ENCODE measurements at places on chromosomes 5 and 9. TPM values are rescaled to one million over a fixed set of nuclear protein-coding genes. Genes with fewer than 3 reads are reported as not detected.
A peak's percentile ranks its signal among the peaks of the same experiment; 100 is the strongest.

The OSMR gene
- total RNA-seq = 12.5 TPM

The DNM1 gene
- total RNA-seq = 19.5 TPM

GRCh38 chr5:99033014-99033900 lies 104.5 kb upstream of the CHD1 start:
- no peak for DNase-seq
- no peak overlapping the region for H3K4me3 ChIP-seq
- H3K4me1 ChIP-seq = peaks cover 27% of the 10 kb centered on the region
- no peaks in the 10 kb centered on the region for H3K36me3 ChIP-seq
- H3K27me3 ChIP-seq = no peaks in the 10 kb centered on the region
- peak overlapping the region; percentile 63 for H3K27ac ChIP-seq

- H3K27me3 ChIP-seq = no peaks in the 10 kb centered on the region
- no peaks in the 10 kb centered on the region for H3K4me1 ChIP-seq
- DNase-seq = no peak
- no peaks in the 10 kb centered on the region for H3K36me3 ChIP-seq
- H3K4me3 ChIP-seq = no peak overlapping the region
These were observed 122.1 kb upstream of the DAPK1 start for GRCh38 chr9:87375397-87376073.

- H3K4me1 ChIP-seq = no peaks in the 10 kb centered on the region
- no peak overlapping the region for H3K4me3 ChIP-seq
- DNase-seq = no peak
These were observed 253.1 kb downstream of the TLR4 start for GRCh38 chr9:117957267-117957666.

- DNase-seq = no peak
- no peak overlapping the region for H3K27ac ChIP-seq
- no peak overlapping the region for H3K4me3 ChIP-seq
- H3K36me3 ChIP-seq = no peaks in the 10 kb centered on the region
These were observed 254.8 kb downstream of the CDK5RAP2 start for GRCh38 chr9:120324996-120325642.

GRCh38 chr5:54717459-54717858 lies 199.9 kb downstream of the SNX18 start:
- no peaks in the 10 kb centered on the region for H3K27me3 ChIP-seq
- H3K27ac ChIP-seq = no peak overlapping the region
- no peak overlapping the region for H3K4me3 ChIP-seq
- H3K36me3 ChIP-seq = no peaks in the 10 kb centered on the region
- no peak for DNase-seq
- no peaks in the 10 kb centered on the region for H3K4me1 ChIP-seq

DNA sequence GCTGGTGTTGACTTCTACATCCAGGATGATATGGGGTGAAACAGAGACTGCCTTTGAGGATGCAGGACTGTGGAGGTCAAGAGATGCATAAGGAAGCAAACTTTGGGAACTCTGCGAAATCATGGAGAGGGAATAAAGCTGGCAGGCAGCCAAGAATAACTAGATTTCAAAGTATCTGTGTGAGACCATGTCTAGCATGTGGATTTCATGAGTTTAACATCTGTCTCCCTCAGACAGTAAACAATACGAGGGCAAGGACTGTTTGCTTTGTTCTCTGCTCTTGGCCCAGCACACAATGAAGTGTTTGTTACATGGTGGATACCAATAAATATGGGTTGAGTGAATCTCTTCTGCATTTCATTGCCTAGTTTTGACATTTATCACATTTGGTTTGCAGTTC lies 71.3 kb downstream of the RASEF start:
- no peaks in the 10 kb centered on the region for H3K27me3 ChIP-seq
- H3K27ac ChIP-seq = no peak overlapping the region
- no peak for DNase-seq
- H3K4me3 ChIP-seq = no peak overlapping the region

GRCh38 chr5:10828241-10828640 lies 67.2 kb upstream of the DAP start:
- no peak for DNase-seq
- no peaks in the 10 kb centered on the region for H3K27me3 ChIP-seq
- H3K36me3 ChIP-seq = no peaks in the 10 kb centered on the region
- no peaks in the 10 kb centered on the region for H3K4me1 ChIP-seq
- no peak overlapping the region for H3K4me3 ChIP-seq

DNA sequence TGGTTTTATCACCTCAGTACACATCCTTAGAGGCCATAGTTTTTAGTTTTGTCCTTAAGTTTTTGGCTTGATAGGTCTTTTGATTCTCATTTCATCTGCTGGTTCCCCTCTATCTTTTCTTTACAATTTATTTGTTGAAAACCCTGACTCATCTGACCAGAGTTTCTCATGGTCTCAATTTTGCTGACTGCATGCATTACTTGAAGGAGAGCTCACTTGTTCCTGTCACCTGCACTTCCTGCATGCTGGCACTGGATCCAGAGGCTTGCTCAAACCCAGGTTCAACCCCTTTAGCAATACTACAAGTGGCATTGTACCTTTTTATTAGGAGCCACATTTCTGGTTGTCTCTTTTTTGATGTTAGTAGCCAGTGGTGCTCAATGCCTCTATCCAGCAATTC lies 26.7 kb downstream of the FBXO10 start:
- DNase-seq = no peak
- H3K27me3 ChIP-seq = no peaks in the 10 kb centered on the region
- no peaks in the 10 kb centered on the region for H3K4me1 ChIP-seq
- no peak overlapping the region for H3K4me3 ChIP-seq

DNA sequence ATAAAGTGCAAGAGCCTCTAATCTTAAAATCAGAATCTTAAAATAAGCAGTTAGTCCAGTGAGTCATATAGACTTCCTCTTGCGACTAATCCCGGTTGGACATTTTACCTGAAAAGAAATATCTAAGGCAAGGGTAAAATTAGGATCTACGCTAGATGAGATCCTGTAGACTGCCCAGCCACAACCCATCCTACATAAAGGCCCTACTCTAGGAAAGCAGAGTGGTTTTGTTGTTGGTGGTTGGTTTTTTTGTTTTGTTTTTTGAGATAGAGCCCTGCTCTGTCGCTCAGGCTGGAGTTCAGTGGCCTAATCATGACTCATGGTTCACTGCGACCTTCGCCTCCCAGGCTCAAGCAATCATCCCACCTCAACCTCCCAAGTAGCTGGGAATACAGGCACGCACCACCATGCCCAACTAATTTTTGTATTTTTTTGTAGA lies 6.9 kb downstream of the TSC1 start:
- H3K4me3 ChIP-seq = no peak overlapping the region
- no peaks in the 10 kb centered on the region for H3K36me3 ChIP-seq
- H3K27me3 ChIP-seq = no peaks in the 10 kb centered on the region
- H3K4me1 ChIP-seq = peaks cover 6% of the 10 kb centered on the region
- DNase-seq = no peak
- no peak overlapping the region for H3K27ac ChIP-seq

DNA sequence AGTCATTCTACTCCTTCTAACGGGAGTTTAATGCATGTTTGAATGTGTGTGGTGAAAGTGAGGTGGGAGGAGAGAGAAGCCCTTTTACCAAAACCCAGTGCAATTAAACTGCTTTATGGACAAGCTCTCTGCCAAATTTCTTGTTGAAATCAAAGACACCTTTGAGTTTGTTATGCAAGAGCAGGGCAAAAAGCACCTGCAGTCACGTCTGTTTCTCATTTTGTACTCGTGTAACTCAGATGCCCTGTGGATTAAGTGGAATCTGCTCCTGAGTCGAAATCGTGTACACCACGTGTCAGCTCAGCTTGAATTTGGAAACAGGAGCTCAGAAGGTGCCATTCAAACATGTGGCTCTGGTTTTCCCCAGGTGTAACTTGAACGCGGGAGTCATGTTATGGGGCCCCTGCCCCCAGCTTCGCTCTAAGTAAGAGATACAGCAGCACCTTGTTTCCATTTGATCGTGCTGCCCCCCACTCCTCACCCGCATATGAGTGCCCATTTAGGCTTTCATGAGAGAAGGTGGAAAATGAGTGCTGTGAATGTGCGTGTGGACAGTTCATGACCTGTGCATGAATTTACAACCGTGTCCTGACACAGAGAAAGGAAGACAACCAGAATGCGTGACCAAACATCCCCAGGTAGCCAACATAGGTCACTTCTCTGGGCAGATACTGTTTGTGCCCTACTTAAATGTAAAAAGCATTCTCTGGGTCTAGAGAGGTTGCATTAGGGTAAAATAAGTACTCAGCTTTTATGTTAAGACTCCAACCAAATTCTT lies 347.0 kb upstream of the SLC30A5 start:
- H3K27me3 ChIP-seq = no peaks in the 10 kb centered on the region
- H3K4me1 ChIP-seq = no peaks in the 10 kb centered on the region
- H3K36me3 ChIP-seq = no peaks in the 10 kb centered on the region
- no peak for DNase-seq
- H3K27ac ChIP-seq = no peak overlapping the region
- no peak overlapping the region for H3K4me3 ChIP-seq
